SK-N-MC (cell line): ENCODE measurements at places on chromosomes 6 and 20.

DNA sequence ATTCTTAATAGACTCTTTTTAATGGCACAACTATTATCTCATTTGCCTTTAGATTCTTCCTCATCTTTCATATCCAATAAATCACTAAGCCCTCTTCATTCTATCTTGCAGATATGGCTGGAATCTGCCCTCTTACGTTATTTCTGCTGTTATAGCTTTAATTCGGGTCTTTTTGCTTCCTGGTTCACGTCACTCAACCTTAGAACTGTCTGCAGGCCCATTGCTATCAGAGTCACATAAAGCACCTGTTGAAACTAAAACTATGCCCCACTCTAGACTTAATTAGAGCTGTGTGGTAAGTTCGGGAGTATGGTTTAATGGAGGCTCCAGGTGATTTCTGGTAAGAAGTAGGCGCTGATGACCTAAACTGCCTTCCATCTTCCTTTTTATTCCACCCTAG is 988 bp downstream of the QRSL1 start:
- DNase-seq = no peak

GRCh38 chr20:9498322-9498721 is 16.1 kb upstream of the LAMP5 start:
- no peak for DNase-seq

GRCh38 chr6:68710496-68710895 is 75.4 kb downstream of the ADGRB3 start:
- DNase-seq = no peak

- no peak for DNase-seq
Observed at GRCh38 chr20:4574356-4574690, 147.4 kb upstream of the PRND start.

DNA sequence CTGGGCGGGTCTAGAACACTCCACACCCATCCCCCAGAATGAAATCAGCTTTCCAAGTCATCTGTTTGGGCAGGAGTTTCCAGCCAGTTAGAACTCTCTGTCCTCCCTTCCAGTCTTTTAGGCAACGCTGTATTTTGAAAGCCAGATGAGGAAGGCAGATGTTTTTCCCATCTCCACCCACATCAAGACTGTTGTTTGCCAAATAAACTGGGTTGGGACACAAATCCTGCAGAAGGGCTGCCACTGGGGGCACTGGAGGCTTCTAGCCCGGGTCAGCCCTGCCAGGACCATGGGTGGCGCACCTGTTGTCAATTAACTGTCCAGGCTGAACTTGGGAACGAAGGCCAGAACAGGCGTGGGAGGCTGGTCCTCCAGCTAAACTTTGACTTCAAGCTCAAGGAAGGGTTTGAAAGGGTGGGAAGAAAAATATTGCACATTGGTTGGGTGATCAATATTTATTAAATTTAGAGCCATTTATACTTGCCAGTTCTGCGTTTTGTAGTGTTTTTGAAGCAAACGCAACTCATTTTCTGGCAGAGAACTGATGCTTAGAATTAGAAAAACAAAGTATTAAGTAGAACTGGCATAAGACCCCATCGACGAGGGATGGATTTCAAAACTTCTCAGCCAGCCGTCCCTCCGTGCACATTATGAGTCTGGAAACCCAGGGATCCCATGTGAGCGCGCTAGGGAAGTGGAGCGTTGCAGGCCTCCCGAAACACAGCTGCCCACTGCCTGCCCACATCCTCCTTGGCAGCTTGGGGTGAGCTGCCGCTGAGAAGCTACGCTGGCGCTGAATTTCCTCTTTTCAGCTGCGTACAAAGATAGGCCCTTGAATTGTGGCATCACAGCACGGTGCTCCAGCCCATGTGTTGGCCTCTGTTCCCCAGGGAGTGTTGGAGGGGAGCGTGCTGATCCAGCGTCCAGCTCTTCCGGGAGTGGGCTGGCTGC is 297.4 kb downstream of the QKI start:
- DNase-seq = no peak

- DNase-seq = no peak
Observed at GRCh38 chr20:9128568-9128967, 59.7 kb downstream of the PLCB4 start.

GRCh38 chr6:25342802-25343201 is 63.6 kb downstream of the CARMIL1 start:
- DNase-seq = no peak

DNA sequence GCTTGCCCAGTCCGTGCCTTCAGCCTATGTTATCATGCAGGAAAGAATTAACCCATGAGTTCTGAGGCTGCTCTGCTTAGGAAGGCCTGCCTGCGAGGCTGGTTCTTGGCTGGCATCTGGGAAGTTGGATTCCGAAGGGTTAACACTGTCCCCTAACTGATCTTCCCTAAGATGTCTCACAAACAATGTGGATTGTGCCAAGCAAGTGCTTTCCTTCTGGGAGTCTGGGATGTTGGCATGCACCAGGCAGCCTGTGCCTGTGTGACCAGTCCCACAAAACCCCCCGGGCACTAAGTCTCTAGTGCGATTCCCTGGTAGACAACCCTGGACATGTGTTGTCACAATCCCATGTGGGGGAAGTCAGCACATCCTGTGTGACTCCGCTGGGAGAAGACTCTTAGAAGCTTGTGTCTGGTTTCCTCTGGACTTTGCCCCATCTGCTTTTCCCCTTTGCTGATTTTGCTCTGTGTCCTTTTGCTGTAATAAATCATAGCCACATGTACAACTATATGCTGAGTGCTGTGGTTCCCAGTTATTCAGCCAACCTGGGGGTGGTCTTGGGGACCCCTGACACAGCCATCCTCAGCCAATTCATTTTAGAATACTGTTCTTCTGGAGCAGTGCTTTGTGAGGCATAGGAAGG is 83.8 kb downstream of the SLC22A23 start:
- no peak for DNase-seq

DNA sequence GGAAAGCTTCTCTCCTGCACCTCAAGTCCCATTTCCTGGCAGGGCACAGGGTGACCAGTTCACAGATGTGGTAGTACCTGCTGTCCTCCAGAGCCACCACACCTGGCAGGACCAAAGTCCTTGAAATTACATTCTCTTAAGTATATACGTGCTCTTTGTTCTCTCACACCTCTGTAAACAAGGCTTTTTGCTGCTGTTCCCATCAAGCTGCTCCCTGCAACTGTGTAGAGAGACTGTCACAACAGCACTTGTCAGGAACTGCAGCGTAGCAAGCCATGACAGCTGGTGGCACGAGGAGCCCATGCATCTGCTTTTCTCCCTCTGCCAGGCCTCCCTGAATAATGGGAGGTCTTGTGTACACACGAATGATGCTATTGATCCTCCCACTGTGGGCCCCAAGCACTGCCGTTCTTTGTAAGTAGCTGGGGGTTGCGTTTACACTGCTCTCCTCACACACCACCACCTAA is 431.8 kb downstream of the CD83 start:
- no peak for DNase-seq

- DNase-seq = no peak
Observed at GRCh38 chr6:42125231-42125630, 17.2 kb downstream of the C6orf132 start.

DNA sequence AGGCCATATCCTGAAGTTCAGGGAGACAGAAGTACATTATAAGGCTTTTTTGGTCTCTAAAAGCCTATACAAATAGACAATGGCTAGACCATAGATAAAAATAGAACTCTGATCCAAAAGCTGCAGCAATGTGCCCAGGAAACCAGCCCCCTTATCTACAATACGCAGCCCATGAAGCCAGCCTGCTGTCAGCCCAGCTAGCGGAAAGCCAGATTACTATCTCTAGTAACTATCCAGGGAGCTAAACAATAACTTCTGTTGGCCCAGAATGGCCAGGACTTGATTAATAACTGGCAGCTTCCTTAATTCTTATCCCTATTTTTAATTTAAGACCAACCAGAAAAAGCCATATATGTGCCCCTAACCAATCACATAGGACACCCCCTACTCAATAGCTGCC is 160.4 kb upstream of the SMLR1 start:
- no peak for DNase-seq

DNA sequence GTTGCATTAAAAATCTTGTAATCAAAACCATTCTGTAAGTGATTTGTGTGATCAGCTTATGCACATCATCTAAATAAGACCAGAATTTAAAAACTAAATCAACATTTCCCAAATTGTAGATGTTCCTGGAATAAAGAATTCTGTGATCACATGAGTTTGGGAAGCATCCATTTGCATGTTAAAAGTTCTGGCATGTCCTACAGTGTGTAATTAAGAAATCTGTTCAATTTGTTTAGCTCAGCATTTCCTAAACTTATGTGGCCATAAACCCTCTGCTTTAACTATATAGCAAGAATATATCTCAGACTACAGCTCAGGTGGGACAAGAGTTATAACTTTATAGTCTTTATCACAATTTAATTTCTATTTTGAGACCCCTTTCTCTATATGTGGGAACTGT is 399.1 kb downstream of the LAMA2 start:
- no peak for DNase-seq

GRCh38 chr20:52805843-52806242 is 166.3 kb upstream of the TSHZ2 start:
- DNase-seq = no peak

- DNase-seq = no peak
Observed at GRCh38 chr6:71290611-71291010, 2.0 kb downstream of the OGFRL1 start.

DNA sequence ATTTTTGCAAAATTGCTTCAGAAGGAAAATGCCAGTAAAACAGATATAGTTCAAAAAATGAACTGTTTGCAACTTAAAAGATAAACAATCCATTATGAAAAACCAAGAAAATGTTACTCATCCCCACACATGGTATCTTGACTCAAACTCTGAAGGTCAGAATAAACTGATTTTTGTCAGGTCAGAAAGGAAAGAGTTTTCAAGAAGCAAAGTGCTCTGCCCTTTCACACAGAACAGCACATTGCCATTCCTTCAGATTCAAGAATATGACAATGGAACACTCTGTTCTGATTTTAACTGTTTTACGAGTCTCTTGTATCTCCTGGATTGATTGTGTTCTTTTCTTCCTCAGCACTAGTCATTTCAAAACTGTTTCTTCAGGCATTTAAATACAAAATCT is 33.8 kb upstream of the NT5E start:
- DNase-seq = no peak

- no peak for DNase-seq
Observed at GRCh38 chr6:133227344-133227743, 13.8 kb upstream of the EYA4 start.

- DNase-seq = no peak
Observed at GRCh38 chr6:9699888-9700287, 715.0 kb downstream of the TFAP2A start.

DNA sequence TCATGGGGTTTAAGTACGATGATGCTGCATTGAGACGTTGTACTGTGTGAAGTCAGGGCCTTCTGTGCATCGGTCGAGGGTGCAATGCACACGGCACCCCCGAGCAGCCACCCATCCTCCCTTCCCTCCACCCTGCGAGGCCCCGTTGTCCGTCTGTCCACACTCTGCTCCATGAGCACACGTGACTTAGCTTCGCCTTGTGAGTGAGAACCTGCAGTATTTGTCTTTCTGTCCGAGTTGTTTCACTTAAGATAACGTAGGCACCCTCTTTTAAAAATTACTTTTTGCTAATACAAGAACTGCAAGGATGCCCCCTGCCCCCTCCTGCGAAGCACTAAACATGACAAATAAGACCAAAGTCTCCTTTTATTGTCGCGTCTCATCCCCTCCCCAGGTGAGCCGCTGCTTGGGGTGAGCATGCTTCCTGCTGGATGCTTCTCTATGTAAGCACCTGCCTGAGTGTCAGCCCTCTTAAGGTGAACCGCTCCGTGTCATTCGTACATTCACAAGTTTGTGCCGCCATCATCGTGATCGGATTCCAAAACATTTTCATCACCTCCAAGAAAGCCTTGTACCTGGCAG is 3.6 kb upstream of the RBBP8NL start:
- no peak for DNase-seq

- DNase-seq = no peak
Observed at GRCh38 chr6:2921520-2922115, 18.5 kb upstream of the SERPINB9 start.

DNA sequence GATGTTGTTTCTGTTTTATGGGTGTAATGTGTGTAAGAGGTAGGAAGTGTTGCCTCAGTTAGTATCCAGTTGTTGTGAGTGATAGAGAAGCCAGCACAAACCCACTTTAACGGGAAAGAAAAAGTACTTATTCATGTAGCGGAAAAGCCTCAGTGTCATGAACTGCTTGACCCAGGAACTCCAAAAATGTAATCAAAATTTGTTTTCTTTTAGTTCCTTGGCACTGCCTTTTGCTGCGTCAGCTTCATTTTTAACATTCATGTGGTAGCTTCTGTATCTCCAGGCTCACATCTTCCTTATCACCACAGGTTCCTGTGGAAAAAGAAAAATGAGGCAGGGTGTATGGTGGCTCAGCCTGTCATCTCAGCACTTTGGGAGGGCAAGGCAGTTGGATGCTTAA is 46.4 kb upstream of the CCDC28A start:
- DNase-seq = no peak

GRCh38 chr20:43909720-43910119 is 4.9 kb upstream of the TOX2 start:
- DNase-seq = no peak

- no peak for DNase-seq
Observed at GRCh38 chr6:6665555-6666243, 77.2 kb downstream of the LY86 start.

DNA sequence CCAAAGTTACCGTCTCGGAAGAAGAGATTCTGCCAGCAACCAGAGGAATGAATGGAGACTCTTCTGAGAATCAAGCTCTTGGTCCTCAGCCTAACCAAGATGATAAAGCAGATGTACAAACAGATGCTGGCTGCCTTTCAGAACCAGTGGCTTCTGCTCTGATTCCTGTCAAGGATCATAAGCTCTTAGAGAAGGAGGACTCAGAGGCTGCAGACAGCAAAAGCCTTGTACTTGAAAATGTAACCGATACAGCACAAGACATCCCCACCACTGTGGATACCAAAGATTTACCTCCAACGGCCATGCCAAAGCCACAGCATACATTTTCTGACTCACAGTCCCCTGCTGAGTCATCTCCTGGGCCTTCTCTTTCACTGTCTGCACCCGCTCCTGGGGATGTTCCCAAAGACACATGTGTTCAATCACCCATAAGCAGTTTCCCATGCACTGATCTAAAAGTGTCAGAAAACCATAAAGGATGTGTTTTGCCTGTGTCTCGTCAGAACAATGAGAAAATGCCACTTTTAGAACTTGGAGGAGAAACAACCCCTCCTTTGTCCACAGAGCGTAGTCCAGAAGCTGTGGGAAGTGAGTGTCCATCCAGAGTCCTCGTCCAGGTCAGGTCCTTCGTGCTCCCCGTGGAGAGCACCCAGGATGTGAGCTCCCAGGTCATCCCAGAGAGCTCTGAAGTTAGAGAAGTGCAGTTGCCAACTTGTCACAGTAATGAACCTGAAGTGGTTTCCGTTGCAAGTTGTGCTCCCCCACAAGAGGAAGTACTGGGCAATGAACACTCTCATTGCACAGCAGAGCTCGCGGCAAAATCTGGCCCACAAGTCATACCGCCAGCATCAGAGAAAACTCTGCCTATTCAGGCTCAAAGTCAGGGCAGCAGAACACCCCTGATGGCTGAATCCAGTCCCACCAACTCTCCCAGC is 109.6 kb downstream of the RTN4IP1 start:
- DNase-seq = no peak

- DNase-seq = no peak
Observed at GRCh38 chr6:20846602-20847028, 312.4 kb downstream of the CDKAL1 start.

GRCh38 chr6:29624520-29624961 is 8.4 kb downstream of the GABBR1 start:
- no peak for DNase-seq

GRCh38 chr6:142740449-142740848 is 204.5 kb downstream of the HIVEP2 start:
- no peak for DNase-seq

GRCh38 chr6:32152769-32153563 is 975 bp upstream of the PPT2 start:
- no peak for DNase-seq
